Stimulated activated effector memory CD8-positive, alpha-beta T cell treated with anti-CD3 and anti-CD28 coated beads, Interleukin-12 subunit alpha, Interleukin-12 subunit beta, amount 100 ng/mL, for 72 hours (primary cell): ENCODE measurements at places on chromosomes 16 and 17.
A peak's percentile ranks its signal among the peaks of the same experiment; 100 is the strongest.

- DNase-seq, result peak; percentile 16
Measured at GRCh38 chr17:31068291-31068690, 26.5 kb upstream of the NF1 start.

- DNase-seq, result peak; percentile 80
Measured at GRCh38 chr17:45149669-45150664, 1.7 kb downstream of the HEXIM1 start.

- DNase-seq, result no peak
Measured at GRCh38 chr16:66277311-66278070, 89.0 kb upstream of the CDH5 start.

DNA sequence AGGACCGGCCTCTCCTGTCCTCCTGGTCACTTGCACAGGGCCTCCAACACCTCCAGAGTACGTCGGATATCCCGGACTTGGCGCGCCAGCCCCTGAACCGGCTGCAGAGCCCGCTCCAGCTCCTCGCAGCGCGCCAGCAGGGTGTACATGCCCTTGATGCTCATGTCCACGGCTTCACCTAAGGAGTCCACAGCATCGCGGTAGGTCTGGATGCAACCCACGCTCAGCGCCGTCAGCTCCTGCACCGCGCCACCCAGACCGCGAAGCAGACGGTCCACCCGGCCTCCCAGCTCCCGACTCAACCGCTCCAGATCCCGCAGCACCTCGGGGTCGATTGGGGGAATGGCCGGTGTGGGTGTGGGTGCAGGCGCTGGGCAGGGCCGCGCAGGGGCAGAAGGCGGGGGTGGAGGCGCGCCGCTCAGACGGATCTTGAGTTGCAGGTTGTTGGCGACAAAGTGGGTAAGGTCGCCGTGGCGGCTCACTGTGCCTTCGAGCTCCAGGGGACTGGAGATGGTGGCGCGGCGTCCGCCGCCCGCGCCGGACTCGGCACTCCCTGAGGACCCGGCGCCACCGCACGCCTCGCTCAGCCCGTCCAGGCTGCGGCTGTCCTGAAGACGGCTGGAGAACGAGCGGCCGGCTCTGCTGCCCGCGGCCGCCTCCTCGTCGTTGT lies 804 bp downstream of the BORCS6 start:
- DNase-seq, result no peak

DNA sequence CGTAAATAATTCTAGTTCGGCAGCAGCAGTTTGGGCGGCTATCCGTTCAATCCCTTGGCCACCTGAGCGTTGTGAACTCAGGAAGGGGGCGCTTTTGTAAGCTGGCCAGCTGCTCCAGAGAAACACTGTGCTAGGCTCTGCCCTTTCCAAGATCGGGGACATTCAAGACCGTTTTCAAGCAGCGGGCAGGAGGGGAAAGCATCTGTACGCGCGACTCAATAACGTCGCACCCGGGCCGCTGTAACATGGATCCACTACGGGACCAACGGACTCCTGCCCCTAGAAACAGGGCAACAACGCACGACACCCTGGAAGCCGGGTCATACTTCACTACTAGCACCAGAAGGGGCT lies 463 bp downstream of the TOP2A start:
- no peak for DNase-seq

DNA sequence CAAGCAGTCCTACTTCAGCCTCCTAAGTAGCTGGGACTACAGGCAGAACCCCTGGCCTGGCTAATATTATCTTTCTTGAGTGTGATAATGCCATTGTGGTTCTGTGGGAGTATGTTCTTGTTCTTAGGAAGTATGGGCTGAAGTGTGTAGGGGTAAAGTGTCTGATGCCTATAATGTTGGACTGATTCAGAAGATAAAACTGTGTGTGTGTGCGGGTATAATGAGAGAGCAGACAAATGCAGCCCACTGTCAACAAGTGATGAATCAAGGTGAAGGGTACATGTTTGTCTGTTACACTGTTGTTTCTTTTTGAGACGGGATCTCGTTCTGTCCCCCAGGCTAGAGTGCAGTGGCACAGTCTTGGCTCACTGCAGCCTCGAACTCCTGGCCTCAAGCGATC lies 127.5 kb downstream of the CLEC16A start:
- DNase-seq, result no peak

- no peak for DNase-seq
Measured at GRCh38 chr16:48540222-48540900, 69.6 kb downstream of the N4BP1 start.

GRCh38 chr17:27513849-27514248 lies 57.6 kb downstream of the KSR1 start:
- no peak for DNase-seq

GRCh38 chr16:23214796-23215195 lies 32.3 kb downstream of the SCNN1G start:
- no peak for DNase-seq

DNA sequence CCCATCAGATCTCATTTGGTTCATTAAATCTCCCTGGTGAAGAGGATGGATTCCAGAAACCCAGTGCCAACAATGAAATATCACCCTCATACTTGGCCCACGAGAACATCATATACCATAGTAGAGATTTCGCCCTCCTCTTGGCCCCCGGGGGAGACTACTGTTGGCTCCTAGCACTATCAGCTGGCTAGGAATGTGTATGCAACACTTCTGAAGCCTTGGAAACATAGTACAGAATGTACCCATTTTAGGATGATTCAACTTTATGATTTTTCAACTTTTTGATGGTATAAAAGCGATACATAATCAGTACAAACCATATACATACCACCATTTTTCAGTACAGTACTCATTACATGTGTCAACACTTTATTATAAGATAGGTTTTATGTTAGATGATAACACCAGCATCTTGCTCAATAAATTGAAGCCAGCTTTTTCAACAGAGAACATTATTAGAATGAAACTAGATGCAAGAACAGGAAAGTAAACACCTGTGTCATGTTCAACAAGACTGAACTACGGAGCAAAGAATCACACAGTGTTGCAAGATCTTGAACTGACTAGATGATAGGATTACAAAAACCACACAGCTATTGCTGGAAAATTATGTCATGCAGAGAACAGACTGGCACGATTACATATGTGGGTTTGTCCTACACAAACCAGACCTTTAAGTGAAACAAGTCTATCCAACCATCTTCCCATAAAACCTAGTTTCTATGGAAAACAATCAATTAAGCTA lies 17.2 kb downstream of the RSL1D1 start:
- no peak for DNase-seq

GRCh38 chr16:86824751-86825296 lies 246.5 kb downstream of the FOXL1 start:
- no peak for DNase-seq

GRCh38 chr17:70256751-70257150 lies 87.4 kb downstream of the KCNJ2 start:
- DNase-seq, result no peak

DNA sequence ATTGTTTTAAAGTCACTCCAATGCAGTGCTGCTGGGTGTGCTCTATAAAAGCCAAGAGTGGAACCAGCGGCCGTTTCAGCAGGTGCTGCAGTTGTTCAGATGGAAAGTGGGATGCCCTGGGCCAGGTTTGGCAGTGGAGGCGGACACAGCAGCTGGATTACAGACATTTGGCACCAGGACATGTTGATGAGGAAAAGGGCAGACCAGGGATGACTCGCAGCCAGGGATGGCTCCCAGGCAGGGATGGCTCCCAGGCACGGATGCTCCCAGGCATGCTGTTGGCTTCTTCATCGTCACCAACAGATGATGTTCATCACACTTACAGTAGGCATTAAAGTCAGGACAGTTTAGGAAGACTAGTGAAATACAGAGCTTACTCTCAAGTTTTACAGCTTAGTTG lies 10.0 kb downstream of the GAN start:
- no peak for DNase-seq

- no peak for DNase-seq
Measured at GRCh38 chr17:77499699-77500435, 359.1 kb downstream of the SEC14L1 start.

GRCh38 chr17:64787255-64787920 lies 125.3 kb upstream of the SMURF2 start:
- no peak for DNase-seq

- DNase-seq, result no peak
Measured at GRCh38 chr17:77325577-77326075, 184.9 kb downstream of the SEC14L1 start.

DNA sequence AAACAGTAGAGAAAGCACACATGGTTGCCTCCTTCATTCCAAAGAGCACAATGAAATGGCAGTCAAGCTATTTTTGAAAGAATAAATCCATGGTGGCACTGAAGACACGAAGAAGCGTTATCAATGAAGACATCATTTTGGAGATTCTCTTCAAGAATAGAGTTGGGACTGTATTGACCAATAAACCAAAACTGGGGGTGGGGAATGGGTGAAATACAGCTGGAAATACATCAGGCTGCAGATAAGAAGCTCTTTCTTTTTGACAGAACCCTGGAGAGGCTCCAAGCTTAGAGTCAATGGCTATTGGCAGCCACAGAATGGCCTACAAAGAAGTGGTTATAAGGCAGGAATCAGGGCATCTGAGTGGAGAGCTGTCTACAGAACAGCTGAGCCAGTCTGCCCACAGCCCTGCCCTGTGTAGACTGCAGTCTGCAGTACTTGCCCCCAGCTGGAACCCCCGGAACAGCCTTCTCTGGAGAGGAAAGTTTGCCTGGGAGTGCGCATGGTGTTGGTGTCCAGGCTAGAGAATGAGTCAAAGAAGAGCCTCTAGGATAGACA lies 100.4 kb downstream of the STX8 start:
- DNase-seq, result no peak

DNA sequence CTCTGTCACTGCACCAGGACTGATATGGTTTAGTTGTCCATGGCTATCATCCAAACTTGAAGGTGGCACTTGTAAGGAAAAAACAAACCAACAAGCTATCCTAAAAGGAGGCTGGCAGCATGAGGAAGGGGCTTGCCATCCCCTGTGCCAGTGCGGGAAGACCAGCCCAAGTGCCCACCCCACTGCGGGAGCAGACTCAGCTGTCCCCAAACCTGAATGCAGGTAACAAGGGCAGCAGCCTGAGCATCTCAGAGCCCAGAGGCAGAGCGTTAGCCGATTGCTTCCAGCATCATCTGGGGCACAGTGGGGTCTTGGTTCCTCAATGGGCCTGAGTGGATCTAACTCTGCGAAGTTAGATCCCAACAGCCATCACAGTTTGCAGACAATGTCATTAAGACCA lies 29.2 kb upstream of the C16orf78 start:
- DNase-seq, result no peak

- DNase-seq, result no peak
Measured at GRCh38 chr17:48644910-48645557, 18.9 kb upstream of the HOXB9 start.

DNA sequence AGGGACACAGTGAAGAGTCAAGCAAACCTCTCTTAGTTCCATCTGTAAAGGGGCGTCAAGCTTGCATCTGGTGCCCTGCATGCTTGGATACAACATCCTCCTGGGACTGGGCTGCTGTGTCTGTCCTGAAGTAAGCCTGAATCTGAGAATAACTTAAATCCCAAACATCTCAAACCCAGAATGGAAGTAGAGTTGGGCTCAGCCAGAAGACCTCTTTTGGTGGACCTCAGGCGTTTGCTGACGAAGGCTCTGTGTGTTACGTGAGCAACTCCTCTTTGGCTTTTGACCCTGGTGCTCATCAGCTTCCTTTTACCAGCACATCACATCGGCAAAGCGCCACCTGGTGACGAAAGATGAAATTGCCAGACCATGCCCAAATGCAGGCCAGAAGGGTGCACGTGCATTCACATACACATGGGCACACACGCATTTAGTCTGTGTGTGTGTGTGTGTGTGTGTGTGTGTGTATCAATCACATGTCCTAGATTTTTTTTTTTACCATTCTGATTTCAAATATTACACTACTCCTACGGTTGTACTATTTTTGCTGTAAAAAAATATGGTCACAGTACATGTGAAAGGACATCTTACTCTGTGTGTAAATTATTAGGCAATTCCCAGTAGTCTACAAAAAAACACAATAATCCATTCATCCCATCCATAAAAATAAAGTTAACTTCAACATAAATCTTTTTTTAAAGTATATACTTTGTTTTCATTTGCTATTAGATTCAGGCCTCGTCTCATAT lies 41.1 kb upstream of the FOXJ1 start:
- peak; percentile 95 for DNase-seq

GRCh38 chr17:2684549-2684948 lies 27.0 kb downstream of the CLUH start:
- no peak for DNase-seq
